ENCODE measurements at places on chromosomes 2 and 18.

DNA sequence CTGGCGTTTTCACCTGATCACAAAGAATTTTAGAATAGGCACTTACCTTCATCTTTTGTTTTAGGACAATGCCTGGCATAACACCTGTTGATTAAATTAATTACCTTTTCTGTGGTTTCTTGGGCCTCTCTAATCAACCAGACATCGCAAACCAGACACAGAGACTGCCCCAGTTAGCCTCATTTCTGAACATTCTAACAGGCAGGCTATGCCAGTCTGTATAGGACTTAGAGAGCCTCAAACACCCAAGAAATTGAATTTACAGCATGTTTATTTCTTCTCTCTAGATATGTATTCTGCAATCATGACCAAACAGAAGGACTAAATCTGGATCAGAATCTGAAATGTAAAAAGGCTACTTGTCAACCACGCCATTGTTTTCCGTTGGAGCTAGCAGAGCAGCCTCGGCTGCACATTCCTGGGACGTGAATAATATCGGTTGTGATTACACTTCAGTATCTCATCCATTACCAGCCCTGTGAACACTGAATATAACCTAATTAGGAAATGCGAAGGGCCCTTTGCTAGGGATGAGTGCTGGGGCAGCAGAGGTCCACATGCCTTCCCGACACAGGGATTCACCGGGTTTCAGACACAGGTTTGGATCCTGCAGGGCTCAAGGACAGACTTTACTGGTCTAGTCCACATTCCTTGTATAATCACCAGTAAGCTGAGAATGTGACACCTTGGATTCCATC is 17.5 kb upstream of the CDC42EP3 start:
- DNase-seq = no peak

DNA sequence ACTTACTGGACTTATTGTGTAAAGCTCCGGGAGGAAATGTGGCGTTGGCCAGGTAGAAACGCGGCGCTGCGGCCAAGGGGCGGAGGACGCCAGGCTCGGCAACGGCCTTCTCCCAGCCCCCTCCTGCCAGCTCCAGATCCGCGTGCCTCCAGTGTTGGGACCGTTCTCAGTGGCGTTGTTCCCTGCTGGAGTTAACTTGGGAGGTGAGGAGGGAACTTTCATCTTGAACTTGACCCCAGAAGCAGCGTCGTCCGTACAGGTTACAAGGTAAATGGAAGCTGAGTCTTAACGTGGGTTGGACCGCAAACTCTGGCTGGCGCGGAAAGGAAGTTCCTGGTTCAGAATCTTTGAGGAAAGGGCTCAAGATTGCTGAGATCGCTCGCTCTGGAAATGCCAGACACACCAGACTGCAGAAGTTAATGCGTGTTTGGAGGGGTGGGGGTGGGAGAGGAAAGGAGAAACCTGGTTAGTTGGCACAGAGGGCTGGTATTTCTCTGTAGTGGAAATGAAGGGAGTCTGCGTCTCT is 1.3 kb downstream of the TANC1 start:
- no peak for DNase-seq

GRCh38 chr2:165847001-165847400 is 53.0 kb upstream of the GALNT3 start:
- no peak for DNase-seq

DNA sequence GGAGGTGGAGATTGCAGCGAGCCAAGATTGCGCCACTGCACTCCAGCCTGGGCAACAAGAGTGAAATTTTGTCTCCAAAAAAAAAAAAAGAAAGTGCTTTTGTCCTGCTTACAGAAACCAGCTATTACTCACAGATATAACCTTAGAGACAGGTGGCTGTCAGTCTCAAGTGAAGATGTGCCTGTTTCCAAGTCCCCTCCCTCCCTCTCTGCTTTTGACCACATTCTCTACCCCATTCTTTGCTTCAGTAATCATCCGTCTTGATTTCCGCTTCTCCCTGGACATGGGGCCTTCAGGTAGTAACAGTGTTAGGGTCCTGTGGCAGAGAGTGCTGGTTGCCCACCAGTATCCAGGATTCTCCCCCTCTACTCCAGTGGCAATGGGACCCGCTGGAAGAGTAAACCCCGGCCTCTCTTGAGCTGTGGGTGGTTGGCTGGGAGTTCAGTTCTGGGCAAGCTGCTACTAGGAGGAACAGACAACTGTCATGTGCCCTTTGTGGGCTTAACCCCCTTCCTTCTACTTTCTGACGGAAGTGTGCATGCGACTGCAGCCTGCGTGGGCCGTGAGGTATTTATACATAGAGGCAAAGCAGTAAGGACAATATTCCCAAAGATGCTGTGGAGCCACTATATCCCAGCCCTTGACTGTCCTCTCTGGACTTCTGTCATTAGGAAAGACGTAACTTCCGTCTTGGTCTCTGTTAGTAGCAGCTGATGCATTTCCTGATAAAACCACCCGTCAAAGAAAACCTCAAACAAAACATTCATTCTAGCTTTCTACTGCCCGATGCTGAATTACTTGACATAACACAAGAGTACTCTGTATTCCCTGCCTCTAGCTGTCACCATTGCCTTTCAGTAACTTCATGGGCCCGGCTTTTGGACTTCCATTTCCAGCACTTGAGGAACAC is 17.8 kb downstream of the PDCL3 start:
- peak; percentile 69 for DNase-seq

DNA sequence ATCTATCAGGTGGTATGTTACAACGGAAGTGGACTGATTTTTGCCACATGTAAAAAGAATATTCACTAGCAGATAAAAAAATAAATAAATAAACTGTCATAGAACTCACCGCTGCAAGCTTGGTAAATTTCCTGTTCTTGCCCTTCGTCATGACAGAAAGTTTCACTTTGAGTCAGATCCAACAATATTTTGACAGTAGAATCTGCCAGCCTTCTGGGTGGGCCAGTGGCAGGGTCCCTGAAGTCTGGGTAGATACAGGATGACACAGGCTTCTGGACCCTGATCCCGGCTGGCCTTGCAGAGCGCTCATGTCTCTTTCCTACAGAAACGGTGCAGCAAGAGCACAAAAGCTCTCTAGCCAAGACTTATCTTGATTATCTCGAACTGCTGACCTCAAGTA is 97.8 kb upstream of the PMAIP1 start:
- DNase-seq = no peak

GRCh38 chr18:59623456-59624368 is 73.5 kb downstream of the CCBE1 start:
- DNase-seq = no peak

- DNase-seq = no peak
Observed at GRCh38 chr2:8571792-8572499, 109.9 kb upstream of the ID2 start.

GRCh38 chr18:42548493-42548892 is 567.0 kb downstream of the RIT2 start:
- no peak for DNase-seq

DNA sequence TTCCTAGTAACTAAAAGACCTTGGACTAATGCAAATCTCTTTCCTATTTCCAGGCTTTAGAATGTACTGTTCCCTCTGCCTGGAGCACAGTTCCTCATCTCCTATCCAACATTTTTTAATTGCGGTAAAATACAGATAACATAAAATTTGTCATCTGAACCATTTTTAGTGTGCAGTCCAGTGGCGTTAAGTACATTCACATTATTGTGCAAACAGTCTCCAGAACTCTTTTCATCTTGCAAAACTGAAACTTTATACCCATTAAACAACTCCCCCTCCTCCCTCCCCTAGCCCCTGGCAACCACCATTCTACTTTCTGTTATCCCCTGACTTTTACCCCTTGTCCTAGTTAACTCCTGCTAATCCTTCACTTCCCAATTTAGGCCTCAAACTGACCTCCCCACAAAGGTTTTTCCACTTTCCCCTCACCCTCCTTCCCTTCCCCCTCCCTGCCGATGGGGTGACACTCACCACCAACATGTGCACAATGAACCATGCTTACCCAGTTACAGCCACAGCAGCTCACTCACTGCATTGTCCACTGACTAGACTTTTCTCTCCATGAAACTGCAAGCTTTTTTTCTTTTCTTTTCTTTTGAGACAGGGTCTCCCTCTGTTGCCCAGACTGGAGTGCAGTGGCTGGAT is 54.8 kb downstream of the KIAA2012 start:
- DNase-seq = no peak

Data from central memory CD8-positive, alpha-beta T cell (primary cell).